ENCODE measurements at places on chromosomes 4 and X. TPM values are rescaled to one million over a fixed set of nuclear protein-coding genes. Genes with fewer than 3 reads are reported as not detected.

Gene DKC1
- total RNA-seq, result 94.0 TPM

DNA sequence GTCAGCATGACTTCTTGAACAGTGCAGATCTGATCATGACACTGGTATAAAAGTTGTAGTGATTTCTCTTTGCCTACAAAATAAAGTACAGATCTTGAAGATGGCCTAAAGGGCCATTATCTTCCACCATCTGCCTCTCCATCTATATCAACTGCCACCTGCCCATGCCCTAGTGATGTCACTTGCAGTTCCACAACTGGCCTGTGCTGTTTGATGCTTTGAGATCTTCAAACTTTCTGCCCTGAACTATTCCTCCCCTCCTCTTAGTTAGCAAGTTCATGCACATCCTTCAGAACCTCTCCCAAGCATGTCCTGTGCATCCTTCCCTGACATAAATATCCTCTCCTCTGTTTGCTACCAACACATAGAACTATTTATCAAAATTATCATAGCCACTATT lies 217.0 kb downstream of the SOWAHB start:
- no peaks in the 10 kb centered on the region for H3K27me3 ChIP-seq
- H3K27ac ChIP-seq, result no peak overlapping the region
- H3K4me1 ChIP-seq, result no peaks in the 10 kb centered on the region
- H3K4me3 ChIP-seq, result no peak overlapping the region
- no peaks in the 10 kb centered on the region for H3K36me3 ChIP-seq

DNA sequence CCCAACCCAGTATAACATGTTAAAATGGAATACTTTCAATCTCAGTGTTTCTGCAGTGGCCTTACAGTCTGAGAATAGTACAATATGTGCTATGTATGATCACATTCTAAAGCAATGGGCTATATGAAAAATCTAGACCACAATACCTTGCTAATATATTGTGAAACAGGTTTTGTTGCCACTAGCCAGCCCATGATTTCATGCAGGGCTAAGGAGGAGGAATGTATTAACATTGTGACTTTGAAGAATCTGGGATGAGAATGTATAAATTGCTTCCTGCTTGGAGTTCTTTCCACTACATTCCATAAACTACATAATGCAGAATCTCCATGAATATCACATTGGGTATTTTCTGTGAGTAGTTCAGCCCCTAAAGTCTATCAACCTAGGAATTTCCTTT lies 935.4 kb upstream of the GRIA3 start:
- no peak overlapping the region for H3K27ac ChIP-seq
- H3K36me3 ChIP-seq, result no peaks in the 10 kb centered on the region
- H3K27me3 ChIP-seq, result no peaks in the 10 kb centered on the region
- no peaks in the 10 kb centered on the region for H3K4me1 ChIP-seq
- no peak for DNase-seq

Gene AMER1
- 3.1 TPM for total RNA-seq

Gene SPANXB1
- not detected for total RNA-seq

Data from Karpas-422 (cell line).